COR-L47 (cell line): ENCODE measurements at places on chromosomes 2 and 18.

DNA sequence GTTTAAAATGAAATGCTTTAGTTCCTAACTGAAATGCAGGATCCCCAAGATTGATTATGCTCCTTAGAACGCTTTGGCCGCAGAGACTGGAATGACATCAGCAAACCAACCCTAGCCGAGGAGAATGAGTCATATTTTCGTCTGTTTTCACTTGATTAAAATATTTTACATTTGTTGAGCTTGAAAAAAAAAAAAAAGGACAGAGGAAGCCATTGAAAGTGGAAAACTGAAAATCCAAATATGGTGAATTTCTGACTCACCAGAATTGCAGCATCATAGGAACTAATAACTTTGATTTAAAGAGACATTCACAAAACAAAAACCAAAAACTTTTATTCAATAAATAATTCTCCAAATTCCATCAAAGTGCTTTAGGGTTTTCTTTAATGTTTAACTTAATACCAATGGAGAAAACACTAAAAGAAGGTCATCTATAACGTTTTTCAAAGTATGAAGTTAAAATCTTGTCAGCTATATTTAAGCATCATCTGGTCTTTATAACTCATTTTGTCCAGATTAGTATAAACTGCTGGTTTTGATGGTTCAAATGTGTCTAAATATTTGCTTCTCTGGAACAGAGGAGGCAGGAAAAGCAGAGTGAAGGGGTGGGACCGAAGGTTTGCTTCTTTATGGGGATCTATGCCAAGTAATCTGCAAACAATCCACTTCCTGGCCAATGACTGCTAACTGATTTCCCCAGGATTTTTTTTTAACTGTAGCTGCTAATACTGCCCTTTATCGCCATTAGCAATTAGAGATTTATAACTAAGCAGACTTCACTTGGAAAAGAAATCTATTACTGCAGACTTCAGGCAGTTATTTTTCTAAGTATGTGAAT lies 30.9 kb upstream of the COL5A2 start:
- DNase-seq, result no peak

DNA sequence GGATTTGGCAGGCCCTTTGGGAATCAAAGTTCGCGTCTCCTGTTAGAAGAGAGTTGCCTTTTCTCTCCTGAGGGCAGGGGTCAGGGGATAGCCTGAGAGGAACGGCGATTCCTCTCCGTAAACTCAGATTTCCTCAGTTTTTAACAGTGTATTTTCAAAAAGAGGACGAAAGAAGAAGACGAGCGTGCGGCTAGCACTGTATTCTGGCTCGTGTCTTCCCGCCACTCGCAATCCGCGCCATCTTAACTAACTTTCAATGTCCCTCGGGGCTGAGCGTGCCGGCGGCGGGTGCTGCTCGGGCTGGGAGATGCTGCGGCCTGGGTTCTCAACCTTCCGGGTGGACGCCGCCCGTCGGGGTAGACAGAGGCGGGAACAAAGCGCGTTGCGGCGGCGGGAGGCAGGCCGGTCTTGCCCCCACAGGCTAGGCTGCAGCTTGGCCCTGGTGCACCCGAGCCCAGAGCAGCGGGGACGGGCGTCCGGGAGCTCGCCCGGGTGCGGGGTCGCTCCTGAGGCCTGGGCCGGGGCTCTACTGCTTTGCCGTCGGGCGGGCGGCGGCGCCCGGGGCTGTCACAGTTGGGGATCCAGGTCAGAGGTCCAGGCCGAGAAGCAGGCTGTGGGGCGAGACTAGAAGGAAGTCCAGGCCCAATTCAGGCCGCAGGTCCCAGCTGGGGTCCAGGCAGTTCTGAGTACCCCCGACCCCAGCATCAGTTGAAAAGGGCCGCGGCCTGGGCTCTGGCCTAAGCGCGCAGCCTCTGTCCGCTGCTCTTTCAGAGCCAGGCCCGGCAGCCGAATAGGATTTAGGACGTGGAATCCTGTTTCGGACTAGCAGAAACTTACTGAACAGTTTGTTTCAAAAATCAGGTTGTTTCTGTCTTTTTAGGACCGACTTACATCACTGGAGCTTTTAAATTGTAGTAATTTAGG lies 11.8 kb downstream of the TBR1 start:
- DNase-seq, result no peak

DNA sequence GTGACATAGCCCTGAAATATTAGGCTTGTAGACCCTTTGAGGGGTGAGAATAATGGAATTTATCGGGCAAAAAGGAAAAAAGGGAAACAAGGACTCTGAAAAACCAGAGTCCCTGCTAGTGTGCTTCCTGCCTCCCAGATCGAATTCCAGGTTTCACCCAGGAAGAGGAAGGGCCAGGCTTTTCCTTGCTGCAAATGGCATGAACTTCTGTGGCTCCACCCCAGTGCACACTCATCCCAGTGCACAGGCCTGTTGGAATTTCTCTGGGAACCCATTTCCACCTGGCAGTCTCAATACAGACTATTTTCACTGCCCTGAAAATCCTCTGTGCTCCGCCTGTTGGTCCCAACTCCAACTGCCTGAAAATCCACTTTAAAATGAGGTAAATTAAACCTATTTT lies 29.9 kb downstream of the C18orf54 start:
- no peak for DNase-seq

- peak; percentile 51 for DNase-seq
These were observed 542 bp upstream of the PRKCE start for GRCh38 chr2:45650851-45651414.

DNA sequence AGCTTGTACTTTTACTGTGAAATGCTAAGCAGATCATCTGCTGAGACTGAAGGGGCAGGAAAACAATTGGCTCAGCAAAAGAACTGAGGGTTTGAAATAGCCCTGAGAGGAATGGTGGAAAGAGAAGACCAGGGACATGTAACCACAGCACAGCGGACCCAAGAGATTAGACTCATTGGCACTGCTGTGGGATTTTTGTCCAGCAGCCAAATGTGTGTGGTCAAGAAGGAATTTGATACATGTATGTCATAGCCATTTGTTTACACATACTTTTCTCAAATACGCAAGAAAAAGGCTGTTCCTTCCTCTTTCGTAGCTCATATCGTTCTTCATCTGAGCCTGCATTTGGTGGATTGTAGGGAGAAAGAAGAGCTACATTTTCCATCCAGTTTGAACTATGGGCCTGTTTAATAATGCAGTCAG lies 73.8 kb downstream of the TRABD2A start:
- no peak for DNase-seq

GRCh38 chr2:69067026-69067630 lies 54.1 kb downstream of the ANTXR1 start:
- DNase-seq, result no peak

GRCh38 chr2:119958670-119959268 lies 54.1 kb upstream of the EPB41L5 start:
- DNase-seq, result no peak

DNA sequence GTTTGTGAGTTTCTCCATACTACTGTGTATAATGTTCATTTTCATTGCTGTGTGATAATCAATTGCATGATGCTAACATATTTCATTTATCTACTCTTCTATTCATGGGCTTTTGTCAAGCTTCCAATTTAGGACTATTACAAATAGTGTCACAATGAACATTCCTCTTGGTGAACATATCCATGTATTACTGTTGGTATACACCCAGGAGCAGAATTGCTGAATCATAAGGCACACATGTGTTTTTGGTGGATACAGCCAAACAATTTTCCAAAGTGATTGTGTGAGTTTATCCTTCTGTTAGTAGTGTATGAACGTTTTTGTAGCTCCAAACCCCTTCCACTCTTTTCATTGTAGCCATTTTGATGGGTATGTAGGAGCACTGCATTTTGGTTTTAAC lies 101.6 kb upstream of the COPS8 start:
- no peak for DNase-seq

DNA sequence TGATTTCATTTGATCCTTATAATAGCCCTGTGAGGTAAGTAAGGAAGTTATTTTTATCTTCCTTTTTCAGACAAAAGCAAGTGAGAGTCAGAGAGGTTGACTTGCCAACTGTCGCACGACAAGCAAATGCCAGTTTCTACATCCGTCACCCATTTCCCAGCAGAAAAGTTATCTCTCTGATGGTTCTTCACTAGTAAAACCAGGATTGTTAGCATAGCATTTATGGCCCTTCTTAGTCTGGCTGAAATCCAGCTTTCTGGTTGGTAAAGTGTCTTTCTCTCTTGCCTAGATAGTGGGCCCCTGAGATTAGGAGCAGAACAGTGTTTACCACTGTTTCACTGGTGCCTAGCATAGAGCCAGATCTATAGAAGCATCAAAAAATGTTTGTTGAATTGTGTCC lies 7.1 kb upstream of the XDH start:
- DNase-seq, result no peak
